Cerebellar cortex (tissue), 1 donor: ENCODE measurements at places on chromosomes 16 and 17.

DNA sequence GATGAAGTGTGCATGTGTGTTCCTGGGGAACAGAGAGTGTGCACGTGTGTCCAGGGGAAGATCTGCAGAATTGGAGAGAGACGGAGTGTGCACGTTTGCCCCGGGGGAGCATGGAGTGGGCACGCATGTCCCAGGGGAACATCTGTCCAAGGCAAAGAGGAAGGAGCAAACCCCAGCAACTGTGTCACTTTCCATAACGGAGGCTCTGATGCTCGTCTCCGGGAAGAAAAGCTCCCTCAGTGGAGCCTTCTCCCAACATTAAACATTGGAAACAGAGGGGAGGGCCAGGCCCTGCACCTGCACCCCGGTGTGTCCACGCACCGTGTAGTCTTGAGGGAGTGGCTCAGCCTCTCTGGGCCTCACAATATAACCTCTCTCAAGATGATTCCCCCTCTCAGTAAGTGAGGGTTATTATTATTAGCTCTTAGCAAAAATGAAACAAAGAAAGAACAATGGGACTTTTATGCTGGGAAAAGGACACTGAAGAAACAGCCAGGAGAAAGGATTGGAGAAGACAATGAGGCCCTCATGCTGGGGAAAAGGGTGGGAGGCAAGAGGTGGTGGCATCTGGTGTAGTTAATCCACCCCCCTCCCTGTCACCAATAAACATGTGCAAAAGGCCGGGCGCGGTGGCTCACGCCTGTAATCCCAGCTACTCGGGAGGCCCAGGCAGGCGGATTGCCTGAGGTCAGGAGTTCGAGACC lies 7.6 kb downstream of the RAB40B start:
- no peak for DNase-seq

GRCh38 chr17:48241770-48242497 lies 134.4 kb downstream of the SNX11 start:
- DNase-seq = no peak

DNA sequence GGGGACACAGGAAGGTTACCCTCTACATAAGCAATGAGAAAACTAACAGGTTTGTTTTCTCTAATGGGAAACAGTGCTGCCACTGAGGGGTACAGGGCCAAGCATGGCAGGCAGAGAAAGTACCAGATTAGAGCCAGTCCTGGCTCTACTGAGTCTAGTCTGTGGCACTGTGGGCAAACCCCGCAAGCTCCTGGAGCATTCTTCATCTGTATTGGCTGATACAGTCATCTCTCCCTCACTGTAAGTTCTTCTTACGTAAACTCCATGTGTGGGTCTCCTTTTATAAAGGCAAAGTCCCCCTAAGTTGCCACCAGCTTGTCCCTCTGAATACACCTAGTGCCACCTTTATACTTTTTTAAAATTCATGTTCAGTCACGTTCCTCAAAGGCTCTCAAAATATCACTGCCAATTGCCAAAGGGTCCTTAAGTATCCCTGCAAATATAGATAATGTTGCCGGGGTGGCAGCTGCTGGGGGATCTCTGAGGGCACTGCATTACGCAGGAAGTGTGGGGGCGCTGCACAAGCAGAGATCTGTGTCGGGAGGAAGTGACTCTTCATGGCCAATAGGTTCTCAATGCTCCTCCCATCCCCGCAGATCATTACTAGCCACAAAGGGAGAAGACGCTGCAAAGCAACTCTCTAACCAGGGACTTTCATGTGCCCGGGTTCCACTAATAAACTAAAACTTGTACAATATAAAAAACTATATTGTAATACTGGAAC lies 18.8 kb downstream of the XPO6 start:
- DNase-seq = no peak

- peak; percentile 47 for DNase-seq
Measured at GRCh38 chr17:73710095-73710592, 65.9 kb upstream of the SDK2 start.

DNA sequence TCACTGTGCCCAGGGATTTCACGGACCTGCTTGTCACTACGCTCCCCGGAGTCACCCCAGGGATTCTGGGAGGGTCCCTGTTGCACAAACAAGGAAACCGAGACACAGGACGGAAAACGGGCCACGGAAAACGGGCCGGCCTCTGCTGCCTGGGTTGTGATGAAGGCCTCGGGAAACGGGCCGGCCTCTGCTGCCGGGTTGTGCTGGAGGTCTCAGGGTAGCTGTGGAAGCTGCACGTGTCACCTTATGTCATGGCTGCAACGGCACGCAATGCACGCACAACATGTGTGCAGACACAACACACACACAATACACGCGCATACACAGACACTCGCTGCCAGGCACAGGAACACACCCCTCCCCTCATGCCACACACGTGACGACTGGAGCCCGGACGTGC lies 27.0 kb upstream of the GNG13 start:
- DNase-seq = no peak

DNA sequence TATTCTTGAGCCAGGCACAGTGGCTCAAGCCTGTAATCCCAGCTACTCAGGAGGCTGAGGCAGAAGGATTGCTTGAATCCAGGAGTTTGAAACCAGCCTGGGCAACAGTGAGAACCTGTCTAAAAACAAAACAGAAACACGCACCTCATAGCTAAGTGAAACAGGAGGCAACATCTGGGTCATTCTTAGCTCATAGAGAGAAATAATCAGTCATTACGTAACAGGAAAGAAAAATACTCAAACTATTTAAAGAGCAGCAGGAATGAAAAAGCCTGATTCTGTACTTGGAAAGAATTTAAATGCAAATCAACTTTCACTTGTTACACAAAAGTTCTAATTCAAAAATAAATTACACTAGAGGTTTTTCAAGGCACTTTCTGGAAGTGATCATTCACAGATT lies 17.2 kb downstream of the CHCT1 start:
- DNase-seq = no peak

DNA sequence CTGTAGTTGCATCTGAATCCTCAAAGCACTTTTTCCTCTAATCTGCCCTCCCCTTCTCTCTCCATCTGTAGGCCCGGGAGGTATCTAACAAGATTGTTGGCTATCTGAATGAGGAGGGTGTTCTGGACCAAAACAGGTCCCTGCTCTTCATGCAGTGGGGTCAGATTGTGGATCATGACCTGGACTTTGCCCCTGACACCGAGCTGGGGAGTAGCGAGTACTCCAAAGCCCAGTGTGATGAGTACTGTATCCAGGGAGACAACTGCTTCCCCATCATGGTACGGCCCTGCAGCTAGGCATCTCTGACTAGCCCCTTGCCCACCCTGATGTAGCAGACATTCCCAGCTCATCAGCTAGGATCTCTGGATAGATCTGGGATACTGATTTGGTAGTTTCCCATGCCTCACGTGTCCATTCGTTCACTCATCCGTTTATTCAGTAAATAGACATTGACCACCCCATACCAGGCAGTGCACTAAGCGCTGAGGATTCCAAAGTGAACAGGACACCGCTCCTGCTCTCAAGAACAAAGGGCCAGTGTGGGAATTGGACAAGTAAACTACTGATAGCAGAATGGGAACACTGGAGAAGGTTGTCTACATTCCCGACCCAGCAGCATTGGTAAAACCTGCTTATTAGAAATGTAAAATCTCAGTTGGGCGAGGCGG lies 12.1 kb downstream of the LPO start:
- DNase-seq = no peak

GRCh38 chr17:80945736-80946135 lies 45.9 kb upstream of the CHMP6 start:
- no peak for DNase-seq

DNA sequence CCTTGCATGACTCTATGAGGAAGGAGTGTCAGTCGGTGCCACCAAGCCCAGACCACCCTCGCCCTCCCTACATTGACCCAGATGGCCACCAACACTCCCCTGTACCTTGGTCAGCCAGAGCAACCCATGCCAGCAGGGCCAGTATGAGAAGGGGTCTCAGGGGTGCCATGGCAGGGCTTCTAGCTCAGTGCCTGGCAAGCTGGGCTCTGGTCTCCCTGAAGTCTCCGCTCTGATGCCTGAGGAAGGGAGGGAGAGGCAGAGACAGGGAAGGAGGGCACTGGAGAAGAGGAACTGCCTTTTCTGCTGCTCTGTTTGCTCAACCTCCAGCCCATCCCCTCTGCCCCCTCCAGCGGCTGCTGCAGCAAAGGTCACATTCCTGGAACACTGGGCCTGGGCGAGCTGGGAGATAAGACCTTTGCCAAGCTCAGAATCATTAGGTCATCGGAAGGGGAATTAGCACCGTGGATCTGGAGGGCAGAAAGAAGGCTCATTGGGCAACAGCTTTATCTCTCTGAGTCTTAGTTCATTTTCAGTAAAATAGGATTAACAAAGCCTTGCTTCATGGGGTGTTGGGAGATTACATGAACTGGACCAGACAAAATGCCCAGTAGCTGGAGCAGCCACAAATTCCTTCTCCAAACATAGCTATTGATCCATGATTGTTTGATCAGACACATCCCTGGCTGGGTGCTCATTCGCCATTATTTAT lies at the start of gene VTN:
TSS of gene VTN (minus strand) at position 273 of the 709 bp plus-strand sequence. CDS start at position 169, 104 bp downstream.
- peak; percentile 56 for DNase-seq

DNA sequence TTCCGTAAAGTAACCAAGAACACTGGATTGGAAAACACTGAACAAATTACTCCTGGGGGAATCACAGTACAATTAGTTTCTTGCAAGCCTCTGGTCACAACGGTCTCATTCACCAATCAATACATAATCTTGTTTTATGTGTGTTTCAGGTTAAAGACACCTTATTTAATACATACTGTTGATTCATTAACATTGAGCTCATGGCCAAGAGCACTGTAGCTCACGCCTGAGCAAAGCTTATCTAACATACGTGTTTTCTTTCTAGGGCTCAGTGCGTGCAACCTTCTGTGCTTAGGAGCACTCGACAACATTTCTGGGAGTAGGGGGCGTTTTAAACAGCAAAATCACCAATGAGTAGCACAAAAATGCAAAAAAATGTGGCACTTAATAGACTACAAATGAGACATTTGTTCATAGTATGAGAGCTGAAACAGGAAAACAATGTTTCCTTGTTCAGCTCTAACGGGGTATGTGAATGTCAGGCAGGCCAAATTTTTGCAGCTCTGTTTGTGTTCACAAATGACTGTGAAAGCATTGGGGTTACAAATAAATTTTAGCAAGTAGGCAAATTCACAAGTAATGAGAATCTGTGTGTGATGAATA lies 206.2 kb downstream of the CNTNAP4 start:
- no peak for DNase-seq

- no peak for DNase-seq
Measured at GRCh38 chr17:17942846-17943245, 29.4 kb downstream of the TOM1L2 start.

DNA sequence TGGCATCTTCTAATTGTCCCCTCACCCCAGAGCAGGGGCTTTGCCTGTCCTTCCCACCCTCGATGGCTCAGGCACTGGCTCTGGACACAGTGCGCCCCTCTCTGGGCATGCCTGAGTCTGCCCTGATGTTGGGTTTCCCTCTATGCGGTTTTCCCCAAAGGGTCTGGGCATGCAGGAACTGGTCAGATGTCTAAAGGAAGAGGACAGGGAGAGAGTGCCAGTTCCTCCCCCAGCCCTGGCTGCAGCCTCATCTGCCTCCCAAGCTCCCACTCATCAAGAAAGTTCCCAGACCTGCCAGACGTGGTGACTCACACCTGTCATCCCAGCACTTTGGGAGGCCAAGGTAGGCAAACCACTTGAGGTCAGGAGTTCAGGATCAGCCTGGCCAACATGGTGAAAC lies 41.3 kb upstream of the PABPN1L start:
- DNase-seq = no peak

GRCh38 chr17:62163847-62164246 lies 98.8 kb upstream of the MED13 start:
- no peak for DNase-seq

- DNase-seq = no peak
Measured at GRCh38 chr17:78342449-78343186, 17.3 kb downstream of the SOCS3 start.

GRCh38 chr17:51245535-51245934 lies 14.3 kb downstream of the MBTD1 start:
- no peak for DNase-seq

DNA sequence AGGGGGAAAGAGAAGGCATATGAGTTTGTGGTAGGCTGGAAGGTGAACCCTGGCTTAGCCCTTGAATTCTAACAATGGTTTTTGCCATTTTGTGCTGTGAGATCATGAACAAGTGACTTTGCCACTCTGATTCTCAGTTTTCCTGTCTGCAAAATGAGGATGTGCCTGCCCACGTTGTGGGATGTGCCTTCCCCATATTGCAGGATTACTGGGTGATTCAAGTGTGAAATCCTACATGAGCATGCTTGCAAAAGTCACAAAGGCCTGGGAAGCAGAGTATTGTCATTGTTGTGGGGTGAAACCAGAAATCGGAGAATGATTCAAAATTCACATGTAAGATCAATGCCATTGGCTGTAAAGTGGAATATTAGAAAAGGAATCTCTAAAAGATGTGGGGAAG lies 28.6 kb upstream of the TVP23A start:
- no peak for DNase-seq

DNA sequence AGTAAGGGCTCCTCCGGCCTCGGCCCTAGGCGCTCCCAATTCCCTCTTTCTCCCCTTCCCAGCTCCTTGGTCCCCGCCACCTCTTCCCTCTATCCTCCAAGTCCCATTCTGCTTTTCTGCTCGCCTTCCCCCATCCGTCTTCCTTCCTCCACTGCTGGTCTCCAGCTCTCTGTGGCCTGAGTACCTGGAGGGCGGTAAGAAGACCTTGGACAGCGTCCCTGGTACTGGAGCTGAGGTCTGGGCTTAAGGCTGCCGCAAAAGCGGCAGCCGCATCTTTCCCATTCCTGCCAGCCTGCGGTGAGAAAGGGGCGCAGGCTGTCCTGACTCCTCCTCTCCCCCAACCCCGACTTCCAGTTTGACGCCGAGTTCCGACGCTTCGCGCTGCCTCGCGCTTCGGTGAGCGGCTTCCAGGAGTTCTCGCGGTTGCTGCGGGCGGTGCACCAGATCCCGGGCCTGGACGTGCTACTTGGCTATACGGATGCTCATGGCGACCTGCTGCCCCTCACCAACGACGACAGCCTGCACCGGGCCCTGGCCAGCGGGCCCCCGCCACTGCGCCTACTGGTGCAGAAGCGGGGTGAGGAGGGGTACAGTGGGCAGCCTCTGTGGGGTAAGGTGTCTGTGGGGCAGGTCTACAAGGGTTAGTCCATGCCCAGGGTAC lies 471 bp downstream of the PARD6A start:
- DNase-seq = peak; percentile 80
